ENCODE measurements at places on chromosomes 3 and 15. TPM values are rescaled to one million over a fixed set of nuclear protein-coding genes. Genes with fewer than 3 reads are reported as not detected.

The SLC9A9 gene
- 30.8 TPM for total RNA-seq

- no peak for DNase-seq
These were observed 15.4 kb downstream of the CELF6 start for GRCh38 chr15:72304596-72304995.

GRCh38 chr3:95775486-95776094 is 1038.8 kb upstream of the EPHA6 start:
- DNase-seq, result no peak

- no peak for DNase-seq
These were observed 119.4 kb upstream of the PRR20G start for GRCh38 chr3:127407026-127407939.

- no peak for DNase-seq
These were observed 563.0 kb upstream of the CCDC54 start for GRCh38 chr3:106814231-106814630.

GRCh38 chr3:192795021-192795420 is 67.7 kb upstream of the FGF12 start:
- no peak for DNase-seq

GRCh38 chr3:40312661-40313226 is 3.2 kb downstream of the EIF1B start:
- DNase-seq, result no peak

Measured in CD4-positive, alpha-beta memory T cell (primary cell).